GM03348 (cell line): ENCODE measurements at places on chromosomes 11 and 22.
A peak's percentile ranks its signal among the peaks of the same experiment; 100 is the strongest.

- peak; percentile 78 for DNase-seq
Observed at GRCh38 chr22:17121233-17122195, at the start of gene TMEM121B. Gene TMEM121B, minus strand, starts transcription at chr22:17121360. Its CDS starts 233 bp downstream, at chr22:17121127.

- no peak for DNase-seq
Observed at GRCh38 chr11:85867751-85868150, 12.6 kb downstream of the CCDC83 start.

DNA sequence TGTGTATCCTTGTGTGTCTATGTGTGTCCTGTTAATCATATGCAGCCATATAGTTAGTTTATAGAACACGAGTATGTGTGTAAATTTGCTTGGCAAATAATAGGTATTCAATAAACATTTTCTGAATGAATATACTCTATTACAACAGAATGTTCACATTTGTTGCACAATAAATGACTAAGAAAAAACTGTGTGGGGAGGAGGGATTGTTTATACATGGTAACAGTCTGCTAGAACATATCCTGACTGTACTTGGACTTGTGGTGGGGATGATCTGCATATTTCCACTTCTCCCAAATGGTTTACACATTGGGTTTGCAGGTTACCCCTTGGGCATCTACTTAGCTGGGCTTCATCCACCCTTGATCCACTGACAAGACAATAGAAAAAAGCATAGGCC lies 194.6 kb downstream of the INSC start:
- no peak for DNase-seq

DNA sequence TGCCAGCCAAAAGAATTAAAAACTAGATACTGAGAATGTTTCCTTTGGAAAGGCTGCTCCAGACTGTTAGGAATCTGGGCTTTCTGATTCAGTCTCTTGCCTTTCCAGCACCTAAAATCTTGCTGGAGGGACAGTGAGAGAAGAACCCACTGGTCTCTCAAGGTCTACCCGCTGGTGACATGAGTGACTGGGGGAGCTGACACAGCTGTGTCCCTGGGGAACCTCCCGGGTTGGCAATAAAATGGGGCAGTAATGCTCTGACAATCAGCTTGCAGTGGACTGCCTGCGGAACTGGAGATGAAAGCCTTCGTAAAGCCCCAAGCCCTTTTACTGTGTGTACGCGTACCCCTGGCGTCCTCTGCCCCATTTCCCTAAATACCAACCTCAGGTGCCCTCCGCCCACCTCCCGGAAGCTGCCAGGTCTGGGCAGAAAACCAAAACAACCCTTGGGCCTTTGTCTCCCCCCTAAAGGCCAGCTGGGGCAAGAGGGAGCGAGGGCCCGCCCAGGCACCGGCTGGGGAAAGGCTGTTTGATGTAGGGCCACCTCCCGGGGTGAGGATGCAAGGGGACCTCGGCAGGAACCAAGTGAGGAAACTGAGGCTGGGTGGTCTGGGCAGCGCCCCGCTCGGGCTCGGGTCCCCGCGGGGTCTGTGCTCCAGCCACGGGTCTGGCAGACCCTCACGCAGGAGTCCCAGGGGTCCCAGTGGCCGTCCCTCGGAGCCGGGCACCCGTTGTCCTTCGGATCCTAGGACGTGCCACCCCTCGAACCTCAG lies 741 bp downstream of the CARS1 start:
- DNase-seq = peak; percentile 55

GRCh38 chr11:36557991-36558390 lies 9.8 kb upstream of the RAG1 start:
- no peak for DNase-seq

DNA sequence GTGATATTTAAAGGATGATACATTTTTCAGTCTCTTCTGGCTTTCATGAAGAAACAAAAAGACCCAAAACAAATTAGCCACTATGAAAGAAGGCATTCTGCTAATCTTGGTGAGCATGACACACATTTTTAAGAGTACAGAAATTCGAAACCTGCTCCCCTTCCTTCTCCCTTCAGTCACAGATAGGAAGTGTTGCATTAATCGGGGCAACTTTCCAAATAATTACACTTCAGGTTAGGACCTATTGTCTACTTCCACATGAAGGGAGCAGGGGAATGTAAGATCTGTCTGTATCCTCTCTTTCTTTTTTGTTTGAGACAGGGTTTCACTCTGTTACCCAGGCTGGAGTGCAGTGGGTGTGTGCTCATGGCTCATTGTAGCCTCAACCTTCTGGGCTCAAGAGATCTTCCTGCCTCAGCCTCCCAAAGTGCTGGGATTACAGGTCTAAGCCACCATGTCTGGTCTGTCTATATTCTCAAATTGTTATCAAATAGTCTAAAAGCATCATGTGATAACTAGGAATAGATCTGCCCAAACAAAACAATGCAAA lies 45.8 kb downstream of the NCAM1 start:
- no peak for DNase-seq

GRCh38 chr11:33185756-33186155 lies 24.5 kb upstream of the CSTF3 start:
- DNase-seq = no peak

- no peak for DNase-seq
Observed at GRCh38 chr22:42793848-42794405, 63.1 kb downstream of the ARFGAP3 start.

DNA sequence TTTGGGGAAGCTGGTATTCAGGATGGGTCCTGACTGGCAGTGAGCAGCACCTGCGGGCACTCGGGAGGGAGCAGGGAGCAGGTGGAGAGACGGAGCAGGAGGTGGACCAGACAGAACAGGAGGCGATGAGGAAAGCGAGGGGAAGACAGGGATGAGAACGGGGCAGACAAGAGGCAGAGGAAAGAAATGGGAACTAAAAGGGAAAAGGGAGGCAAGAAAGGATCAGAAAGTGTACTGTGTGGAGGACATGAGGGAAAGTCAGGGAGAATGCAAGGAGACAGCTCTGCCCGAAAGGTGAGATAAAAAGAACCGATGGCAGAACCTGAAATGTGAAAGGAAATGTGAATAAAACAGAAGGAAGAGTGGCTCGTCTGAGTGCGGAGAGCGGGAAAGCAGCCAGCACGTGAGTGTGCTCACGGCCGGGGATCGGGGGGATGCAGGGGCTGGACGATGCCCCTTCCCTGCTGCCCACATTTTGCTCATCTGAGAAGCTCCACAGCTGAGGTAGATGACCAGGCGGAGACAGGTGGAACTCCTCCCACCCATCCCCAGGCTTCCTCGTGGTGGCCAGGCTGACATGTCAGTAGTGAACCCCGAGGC lies 494.4 kb upstream of the B3GAT1 start:
- no peak for DNase-seq

- no peak for DNase-seq
Observed at GRCh38 chr11:99593197-99593596, 572.4 kb downstream of the CNTN5 start.

- no peak for DNase-seq
Observed at GRCh38 chr22:20229916-20230775, 38.0 kb downstream of the RTN4R start.

- DNase-seq = no peak
Observed at GRCh38 chr22:36744413-36744765, 31.5 kb downstream of the IFT27 start.

DNA sequence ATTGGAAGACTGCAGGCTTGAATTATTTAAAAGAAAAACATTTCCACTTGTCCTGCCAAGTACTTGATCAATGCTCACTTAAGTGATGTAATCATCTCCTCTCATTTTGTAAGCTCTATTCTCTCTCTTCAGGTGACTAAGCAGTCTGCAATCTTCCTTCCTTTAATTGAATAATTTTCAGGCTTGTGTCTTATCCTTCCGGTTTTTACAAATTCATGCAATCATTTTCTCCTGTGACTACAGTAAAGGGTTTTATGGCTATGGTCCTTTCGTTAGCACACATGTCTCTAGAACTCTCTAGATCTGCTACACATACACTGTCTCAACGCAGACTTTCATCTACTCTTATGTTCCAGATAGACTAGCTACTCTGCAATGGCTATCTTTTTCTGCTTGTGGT lies 12.6 kb upstream of the UPB1 start:
- peak; percentile 84 for DNase-seq

GRCh38 chr11:2898366-2899079 lies 12.9 kb upstream of the CDKN1C start:
- DNase-seq = peak; percentile 89

GRCh38 chr22:50630376-50630775 lies 2.4 kb upstream of the ARSA start:
- DNase-seq = no peak

DNA sequence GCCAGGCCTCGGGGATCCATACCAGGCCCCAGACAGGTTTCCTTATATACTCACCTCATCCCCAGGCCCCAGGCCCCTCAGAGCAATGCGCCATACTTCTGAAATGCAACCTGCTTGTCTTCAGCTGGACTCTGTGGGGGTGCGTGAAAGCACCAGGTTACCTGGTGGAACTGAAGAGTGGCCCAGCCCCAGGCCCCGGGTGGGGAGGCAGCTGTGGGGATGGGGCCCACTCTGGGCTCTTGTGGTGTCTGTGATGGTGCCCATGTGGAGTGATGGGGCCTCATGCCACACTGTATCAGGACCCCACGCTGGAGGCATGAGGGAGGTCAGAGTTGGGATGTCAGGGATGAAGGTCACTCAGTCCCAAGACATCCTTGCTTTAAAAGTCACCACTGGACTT lies 999.0 kb downstream of the BRD1 start:
- DNase-seq = no peak

DNA sequence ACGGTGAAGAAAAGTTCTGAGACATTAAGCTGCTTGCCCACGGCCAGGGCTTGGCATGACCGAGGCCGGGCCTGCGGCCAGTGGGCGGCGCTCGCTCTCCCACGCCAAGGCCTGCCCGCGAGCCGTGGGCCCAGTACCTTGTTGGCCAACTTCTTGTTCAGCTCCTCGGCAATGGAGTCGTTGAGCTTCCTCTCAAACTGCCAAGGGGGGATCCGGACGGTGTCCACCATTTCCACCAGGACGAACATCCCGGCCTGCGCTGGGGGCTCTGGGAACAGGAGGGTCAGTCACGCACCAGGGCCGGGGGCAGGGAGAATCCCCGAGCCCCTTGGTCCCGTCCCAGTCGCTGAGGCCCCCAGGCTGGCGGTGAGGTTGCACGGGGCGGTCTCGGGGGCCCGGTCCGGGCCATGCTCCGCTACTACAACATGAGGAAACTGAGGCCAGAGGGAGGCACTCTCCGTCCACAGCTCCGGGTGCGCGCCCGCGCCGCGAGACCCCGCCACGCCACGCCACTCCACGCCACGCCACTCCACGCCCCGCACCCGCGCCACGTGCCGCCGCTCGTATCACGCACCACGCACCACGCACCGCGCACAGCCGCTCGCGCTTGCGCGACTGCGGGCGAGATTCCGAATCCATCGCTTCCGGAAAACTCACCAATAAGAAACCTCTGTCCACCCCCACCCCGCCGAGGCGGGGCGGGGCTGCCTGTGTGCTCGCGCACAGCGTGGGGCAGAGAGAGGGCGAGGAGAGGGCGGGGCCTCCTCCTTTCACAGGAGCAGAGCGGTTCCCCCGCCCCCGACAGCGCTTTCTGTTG lies at the start of gene POLR3H:
TSS of gene POLR3H (minus strand) at position 617 of the 817 bp plus-strand sequence. CDS start at position 248, 369 bp downstream.
- DNase-seq = peak; percentile 99

DNA sequence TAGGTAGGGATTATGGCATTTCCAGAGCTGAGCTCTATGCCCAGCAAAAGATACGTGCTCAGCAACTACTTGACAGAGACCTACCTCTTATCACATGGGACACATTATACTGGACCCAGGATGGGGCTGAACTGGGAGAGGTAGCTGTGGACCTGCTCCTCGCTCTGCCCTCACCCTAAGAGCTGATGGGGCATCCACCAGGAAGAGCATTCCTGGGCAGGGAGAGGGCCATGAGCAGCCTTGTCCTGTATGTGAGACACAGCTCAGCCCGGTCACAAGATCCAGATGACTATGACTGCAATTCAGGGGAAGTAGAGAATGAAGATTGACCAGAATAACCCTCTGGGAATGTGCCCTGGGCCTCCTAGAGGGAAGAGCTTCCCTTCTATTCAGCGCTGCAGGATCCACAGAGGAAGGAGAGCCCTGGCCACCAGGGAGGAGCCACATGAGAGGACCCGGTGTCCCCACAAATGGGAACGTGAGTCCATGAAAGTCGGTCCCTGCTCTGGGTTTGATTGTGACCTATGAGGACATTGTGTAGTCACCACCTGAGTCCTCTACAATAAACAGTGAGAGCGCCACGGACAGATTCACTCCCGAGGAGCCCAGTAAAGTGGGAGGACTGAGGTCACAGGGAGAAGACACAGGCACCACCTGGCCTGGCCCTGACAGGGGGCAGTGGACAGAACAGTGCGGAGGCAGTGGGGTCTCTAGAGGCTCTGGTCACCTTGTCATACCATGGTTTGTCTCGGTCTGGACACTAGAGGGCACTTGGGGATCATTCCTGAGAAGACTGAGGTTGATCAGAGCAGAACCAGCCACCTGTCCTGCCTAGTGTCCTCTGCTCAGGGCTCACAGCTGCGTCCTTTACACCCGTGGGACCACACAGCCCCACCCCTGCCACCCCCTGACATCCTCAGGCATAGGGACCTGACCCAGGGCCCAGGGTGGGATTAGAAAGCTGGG lies 99.5 kb downstream of the ZNF280B start:
- peak; percentile 57 for DNase-seq

DNA sequence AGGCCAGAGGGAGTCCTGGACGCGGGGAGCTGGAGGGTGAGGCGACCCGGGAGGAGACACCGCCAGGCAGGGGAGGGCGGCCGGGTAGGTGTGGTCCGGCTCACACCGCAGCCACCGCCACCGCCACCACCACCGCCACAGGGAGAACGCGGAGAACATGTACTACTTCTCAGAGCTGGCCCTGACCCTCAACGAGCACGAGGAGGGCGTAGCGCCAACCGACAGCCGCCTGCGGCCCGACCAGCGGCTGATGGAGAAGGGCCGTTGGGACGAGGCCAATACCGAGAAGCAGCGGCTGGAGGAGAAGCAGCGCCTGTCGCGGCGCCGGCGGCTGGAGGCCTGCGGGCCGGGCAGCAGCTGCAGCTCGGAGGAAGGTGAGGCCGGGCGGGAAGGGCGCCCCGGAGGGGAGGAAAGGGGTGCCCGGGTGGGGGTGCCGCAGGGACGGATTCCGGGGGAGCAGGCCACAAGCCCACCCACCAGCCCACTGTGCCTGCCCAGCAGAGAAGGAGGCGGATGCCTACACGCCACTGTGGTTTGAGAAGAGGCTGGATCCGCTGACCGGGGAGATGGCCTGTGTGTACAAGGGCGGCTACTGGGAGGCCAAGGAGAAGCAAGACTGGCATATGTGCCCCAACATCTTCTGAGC lies 62.8 kb downstream of the MORC2 start:
- no peak for DNase-seq

DNA sequence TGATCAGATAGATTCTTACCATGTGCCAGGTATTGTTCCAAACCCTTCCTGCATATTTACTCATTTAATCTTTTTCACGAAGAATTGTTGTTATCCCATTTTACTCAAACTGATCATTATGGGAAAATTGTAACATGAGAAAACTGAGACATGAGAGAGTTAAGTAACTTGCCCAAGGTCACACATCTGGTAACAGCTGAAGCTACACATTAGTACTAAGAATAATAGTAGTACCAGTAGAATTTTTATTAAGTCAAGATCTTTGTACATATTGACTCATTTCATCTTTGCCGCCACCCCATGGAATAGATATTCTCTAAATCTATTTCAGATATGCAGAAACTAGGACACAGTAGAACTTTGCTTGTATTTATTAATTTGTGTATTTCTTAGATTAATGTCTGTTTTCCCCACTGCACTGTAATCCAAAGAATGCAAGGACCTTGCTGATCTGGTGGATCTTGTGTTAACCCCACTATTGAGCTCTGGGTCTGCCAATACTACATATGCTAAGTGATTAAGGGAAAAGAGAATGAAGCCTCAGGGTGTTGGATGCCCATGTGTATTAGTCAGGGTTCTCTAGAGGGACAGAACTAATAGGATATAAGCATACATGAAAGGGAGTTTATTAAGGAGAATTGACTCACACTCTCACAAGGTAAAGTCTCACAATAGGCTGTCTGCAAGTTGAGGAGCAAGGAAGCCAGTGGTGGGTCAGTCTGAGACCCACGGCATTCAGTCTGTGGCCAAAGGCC lies 72.8 kb downstream of the PARVA start:
- peak; percentile 51 for DNase-seq
